ENCODE measurements at places on chromosomes 2 and 18.
A peak's percentile ranks its signal among the peaks of the same experiment; 100 is the strongest.

GRCh38 chr2:223041527-223042109, 10.4 kb upstream of the KCNE4 start:
- no peak for DNase-seq

- DNase-seq, result no peak
These were observed 3.0 kb upstream of the MBD1 start for GRCh38 chr18:50284255-50284885.

DNA sequence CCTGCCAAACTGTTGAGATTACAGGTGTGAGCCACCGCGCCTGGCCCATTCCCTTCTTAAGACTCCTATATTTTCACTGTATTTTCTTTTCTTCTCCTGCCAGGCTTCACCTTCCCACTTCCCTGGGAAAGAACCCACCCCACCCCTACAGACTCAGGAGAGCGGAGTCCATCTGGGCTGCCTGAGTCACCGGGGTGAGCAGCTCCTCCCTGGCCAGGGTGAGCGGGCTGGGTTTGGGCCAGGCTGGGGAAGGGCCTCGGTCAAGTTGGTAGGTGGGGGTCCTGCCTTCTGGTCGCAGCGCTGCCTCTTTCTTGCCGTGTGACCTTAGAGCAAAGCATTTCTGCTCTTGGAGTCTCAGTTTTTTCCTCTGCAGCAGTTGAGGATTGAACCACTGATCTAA, 2.1 kb upstream of the GAREM2 start:
- no peak for DNase-seq

DNA sequence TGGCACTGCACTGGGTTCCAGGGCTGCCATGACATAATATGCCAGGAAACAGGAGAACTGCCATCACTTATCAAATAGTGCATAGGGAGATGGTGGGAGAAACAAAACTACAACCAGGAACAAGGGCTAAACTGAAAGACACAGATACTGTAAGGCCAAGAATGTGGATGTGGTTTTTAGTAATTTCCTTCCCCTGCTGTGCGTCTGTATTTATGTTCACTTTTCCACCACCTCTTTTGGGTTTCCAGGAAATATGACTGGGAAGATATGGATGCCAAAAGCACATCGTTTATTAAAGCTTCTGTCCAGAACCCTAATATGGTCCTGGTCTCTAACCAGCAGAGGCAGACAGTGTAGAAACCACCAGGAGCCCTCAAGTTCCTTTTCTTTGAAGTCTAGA, 759.7 kb upstream of the FANCL start:
- DNase-seq, result no peak

DNA sequence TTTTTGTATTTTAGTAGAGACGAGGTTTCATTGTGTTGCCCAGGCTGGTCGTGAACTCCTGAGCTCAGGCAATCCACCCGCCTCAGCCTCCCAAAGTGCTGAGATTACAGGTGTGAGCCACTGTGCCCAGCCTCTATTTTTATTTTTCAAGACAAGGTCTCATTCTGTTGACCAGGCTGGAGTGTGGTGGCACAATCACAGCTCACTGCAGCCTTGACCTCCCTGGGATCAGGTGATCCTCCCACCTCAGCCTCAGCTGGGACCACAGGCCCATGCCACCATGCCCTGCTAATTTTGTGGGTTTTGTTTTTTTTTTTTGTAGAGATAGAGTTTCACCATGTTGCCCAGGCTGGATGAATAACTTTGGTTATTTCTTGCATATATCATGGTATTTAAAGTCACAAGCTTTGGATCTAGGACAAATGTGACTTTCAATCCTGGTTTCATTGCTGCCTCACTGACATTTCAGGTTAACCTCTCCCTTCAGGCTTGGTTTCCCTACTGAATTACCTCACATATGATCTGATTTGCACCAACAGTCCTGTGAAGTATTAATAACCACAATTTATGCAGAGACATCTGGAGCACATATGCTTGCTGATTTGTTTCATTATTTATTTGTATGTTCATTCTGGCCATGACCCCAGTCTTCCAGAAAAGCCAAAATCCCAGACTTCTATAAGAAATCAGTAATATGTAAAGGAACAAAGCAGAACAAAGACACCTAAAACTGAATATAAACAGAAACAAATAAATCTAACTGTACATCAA, 17.5 kb upstream of the RAB31 start:
- DNase-seq, result no peak

DNA sequence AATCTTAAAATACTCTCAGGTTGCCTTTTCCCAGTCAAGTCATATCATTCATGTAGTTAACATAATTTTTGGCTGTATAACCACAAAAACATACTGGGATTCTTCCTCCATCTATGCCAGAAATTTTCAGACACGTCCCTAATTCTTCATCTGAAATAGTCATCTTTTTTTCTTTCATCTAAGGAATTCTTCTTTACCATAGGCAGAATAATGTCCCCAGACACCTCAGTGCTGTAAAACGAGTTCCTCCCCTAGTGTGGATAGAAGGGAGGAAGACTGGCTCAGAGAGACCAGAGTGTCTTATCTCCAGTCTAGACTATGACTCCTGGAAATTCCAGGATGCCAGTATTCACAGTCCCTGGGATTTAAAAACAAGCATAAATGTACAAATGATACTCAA, 127.8 kb downstream of the MREG start:
- no peak for DNase-seq

GRCh38 chr2:43070030-43070429, 156.4 kb downstream of the ZFP36L2 start:
- no peak for DNase-seq

DNA sequence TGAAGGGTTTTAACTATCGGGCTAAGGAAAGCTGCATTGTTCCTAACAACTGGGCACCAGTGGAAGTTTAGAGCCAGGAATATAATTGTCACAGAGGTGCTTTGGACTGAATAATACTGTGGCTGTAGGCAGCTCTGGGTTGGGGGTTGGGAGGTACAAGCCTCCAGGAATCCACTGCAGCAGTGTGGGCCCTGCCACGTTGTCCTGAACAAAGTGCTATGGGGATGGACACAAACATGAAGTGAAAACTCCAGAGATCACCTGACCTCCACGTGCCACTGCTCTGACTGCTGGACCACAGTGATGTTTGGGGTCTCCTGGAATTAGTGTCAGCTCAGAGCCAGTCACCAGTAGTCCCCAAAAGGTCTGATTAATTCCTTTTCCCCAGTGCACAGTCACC, 110.9 kb downstream of the BCL2 start:
- DNase-seq, result no peak

GRCh38 chr2:178630581-178630980, 150.3 kb downstream of the PLEKHA3 start:
- DNase-seq, result no peak

GRCh38 chr2:196183528-196184231, 12.3 kb upstream of the STK17B start:
- no peak for DNase-seq

DNA sequence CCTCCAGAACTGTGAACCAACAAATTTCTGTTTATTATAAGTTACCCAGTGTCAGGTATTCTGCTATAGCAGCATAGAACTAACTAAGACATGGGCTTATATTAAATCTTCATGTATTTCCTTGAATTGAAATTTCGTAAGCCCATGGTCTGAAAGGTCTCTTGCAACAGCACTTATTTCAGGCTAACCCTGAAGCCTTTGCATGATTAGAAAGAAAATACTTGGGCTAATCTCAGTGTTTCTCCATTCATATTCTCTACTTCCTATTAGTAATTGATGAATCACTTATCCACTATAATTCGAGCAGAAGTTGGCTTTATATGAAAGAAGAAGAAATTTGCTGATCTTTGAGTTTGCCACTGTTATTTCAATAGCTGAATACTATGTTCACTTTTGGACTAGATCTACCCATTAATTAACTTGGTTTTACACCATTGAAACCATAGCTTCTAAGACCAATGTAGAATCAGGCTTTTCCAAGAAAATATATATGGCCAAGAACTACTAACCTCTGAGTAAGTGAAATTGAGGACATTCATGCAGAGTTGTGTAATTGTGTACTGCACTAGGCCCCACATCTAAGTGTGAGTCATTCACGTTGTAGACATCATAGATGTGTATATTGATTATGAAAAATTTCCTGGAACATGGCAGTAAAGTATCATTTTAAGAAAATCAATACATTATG, 731.6 kb downstream of the SOCS6 start:
- DNase-seq, result no peak

DNA sequence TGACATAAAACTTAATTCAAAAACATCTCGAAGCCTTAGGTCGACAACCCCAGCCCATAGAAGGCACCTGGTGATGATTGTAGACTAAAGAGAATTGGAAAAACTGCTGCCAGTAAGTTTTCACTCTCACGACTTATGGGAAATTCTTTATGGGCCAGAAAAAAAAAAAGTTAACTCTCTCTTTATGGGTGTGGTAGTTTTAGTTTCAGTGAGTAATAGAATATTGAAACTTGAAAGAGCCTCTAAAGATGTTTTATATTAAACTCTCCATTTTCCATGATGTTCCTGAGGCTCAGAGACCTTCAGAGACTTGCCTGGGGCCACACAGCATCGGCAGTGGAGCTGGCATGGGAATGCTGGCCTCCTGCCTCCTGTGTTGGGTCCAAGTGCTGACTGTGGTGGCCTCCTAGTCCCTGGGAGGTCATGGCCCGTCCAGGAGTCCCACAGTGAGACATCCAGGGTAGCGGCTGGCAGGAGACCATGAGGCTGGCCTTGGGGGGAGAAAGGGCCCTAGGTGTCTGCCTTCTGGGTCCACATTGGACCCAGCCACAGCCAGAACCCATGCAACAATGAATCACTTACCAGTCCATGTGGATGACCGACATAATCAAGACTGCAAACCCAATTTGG, 158.9 kb downstream of the SEPTIN10 start:
- DNase-seq, result no peak

DNA sequence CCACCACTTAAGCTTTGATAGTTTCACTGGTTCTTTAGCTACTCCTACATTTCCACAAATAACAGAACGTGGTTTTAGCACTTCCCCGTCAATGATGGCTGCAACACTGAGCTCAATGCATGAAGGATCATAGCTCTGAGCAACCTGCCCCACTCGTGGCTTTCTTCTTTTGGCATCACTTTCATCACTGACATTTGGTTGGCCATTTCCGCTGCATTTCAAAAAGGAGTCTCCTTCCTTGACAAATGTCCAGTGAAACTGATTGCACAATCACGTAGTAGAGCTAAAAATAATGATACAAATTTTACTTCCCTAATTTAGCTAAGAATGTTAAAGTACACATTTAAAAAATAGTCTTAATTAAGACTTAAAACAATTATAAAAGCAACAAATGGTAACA, 205.2 kb upstream of the HDAC4 start:
- peak; percentile 21 for DNase-seq

DNA sequence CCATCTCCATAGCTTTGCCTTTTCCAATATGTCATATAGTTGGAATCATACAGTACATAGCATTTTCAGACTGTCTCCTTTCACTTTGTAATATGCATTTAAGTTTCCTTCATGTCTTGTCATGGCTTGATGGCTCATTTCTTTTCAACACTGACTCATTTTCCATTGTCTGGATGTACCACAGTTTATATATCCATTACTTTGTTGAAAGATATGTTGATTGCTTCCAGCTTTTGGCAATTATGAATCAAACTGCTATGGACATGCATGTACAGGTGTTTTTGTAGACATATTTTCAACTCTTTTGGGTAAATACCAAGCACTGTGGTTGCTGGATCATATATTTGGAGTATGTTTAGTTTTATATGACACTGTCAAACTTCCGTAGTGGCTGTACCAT, 26.3 kb downstream of the ACSL3 start:
- no peak for DNase-seq

- no peak for DNase-seq
These were observed 27.7 kb upstream of the ATRAID start for GRCh38 chr2:27184115-27184514.

DNA sequence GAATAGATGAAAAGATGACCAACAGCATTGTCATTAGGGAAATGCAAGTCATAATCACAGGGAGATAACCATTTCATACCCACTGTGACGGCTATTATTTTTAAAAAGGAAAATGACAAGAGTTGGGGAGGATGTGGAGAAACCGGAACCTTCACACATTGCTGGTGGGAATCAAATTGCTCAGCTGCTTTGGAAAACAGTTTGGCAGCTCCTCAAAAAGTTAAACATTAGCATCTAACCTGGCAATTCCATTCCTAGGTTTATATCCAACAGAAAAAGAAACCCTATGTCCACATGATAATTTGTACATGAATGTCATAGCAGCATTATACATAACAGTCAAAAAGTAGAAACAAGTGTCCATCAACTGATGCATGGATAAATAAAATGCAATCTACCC, 58.2 kb downstream of the KCNG3 start:
- no peak for DNase-seq

DNA sequence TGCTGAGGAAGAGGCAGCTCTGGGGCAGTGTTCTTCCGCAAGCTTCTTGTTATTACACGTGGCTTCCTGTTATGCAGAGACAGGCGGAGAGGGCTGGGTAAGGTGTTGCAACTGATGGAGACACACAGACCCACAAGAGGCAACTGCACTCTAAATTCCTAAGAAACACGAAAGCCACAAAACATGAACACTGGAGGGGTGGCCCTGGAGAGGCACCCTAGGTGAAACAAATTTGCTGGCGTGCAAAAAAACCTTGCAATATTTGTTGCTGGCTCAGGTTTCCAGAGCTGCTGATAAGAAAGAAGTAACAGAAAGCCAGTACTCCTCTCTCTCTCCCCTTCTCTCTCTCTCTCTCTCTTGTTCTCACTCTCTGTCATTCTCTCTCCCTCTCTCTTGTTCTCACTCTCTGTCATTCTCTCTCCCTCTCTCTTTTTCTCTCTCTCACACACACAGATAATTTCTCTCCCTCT, 31.8 kb downstream of the ARHGAP25 start:
- DNase-seq, result peak; percentile 78

GRCh38 chr18:7684966-7685365, 117.8 kb downstream of the PTPRM start:
- no peak for DNase-seq

GRCh38 chr2:128378231-128379020, 59.8 kb upstream of the HS6ST1 start:
- no peak for DNase-seq

DNA sequence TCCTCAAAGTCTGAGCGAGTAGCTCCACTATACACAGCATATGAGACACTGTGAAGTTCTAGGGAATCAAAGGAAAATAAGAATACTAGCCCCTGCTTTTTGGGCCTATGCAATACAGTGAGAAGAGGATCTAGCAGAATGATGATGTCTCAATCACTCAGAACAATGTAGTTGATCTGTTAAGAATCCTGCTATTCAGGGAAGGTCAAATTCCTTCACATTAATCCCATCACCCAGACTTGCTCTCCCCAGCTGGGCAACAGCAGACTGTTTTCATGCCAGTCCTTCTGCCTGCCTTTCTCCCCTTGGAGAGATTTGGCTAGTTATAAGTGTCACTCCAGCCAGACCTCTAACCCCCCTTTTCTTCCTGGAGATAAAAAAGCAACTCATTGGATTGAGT, 230.0 kb upstream of the EPHA4 start:
- DNase-seq, result no peak

All from activated CD8-positive, alpha-beta memory T cell treated with anti-CD3 and anti-CD28 coated beads for 24 hours (primary cell).